Bronchus fibroblast of lung (primary cell): ENCODE measurements at places on chromosomes 2 and 18. TPM values are rescaled to one million over a fixed set of nuclear protein-coding genes. Genes with fewer than 3 reads are reported as not detected.

The AFG3L2 gene
- total RNA-seq, result 33.7 and 34.0 TPM in 2 replicates

The NEU4 gene
- total RNA-seq, result not detected in 2 replicates

The TWIST2 gene
- total RNA-seq, result 123 and 134 TPM in 2 replicates

The MC2R gene
- total RNA-seq, result not detected in 2 replicates
